Tongue (tissue), 3 donors: ENCODE measurements at places on chromosomes 7 and 10. TPM values are rescaled to one million over a fixed set of nuclear protein-coding genes. Genes with fewer than 3 reads are reported as not detected.

The PDE1C gene
- 9.9 TPM for total RNA-seq

The ZNF425 gene
- total RNA-seq: 4.7 TPM

The TRIM4 gene
- total RNA-seq: 22.8 TPM

The OLAH gene
- total RNA-seq: not detected

The SEMA3E gene
- 3.1 TPM for total RNA-seq
